ENCODE measurements at places on chromosomes 12 and 14.

GRCh38 chr12:103530307-103531066, 34.7 kb upstream of the C12orf42 start:
- DNase-seq, result no peak

GRCh38 chr14:53295985-53296582, 143.0 kb upstream of the DDHD1 start:
- DNase-seq, result peak; percentile 48

DNA sequence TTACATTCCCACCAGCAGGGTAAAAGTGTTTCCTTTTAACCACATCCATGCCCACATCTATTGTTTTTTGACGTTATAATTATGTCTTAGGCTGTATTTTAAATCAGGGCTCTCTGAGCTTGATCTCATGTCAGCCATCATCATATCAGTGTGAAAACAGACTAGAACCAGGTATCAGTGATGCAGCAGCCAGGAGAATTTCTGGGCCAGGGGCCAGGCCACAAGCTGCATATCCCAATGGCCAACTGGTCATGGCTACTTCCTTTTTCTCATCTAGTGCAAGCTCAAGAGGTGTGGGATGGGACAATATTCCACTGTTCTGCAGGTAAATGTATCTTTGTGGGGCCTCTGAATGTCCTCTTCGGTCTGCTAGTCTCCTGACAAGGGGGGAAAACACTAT, 125.1 kb downstream of the CRADD start:
- DNase-seq, result no peak

DNA sequence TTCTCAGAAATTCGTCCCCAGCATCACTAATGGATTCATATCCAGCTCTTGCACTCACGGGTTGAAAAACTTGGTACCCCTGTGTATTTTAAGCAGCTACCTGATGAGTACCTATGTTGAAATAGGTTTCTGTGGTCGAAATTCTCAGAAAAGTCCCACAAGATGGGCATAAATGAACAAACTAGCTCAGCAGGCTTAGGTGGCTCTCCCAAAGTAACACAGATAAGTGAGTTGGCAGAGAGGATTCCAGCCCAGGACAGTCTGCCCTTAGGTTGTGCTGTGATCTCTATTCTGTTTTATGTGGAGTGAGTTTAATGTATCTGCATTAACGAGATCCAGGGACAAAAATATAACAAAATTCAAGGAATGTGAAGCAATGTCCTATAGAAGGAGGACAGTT, 92.3 kb downstream of the RGS6 start:
- no peak for DNase-seq

DNA sequence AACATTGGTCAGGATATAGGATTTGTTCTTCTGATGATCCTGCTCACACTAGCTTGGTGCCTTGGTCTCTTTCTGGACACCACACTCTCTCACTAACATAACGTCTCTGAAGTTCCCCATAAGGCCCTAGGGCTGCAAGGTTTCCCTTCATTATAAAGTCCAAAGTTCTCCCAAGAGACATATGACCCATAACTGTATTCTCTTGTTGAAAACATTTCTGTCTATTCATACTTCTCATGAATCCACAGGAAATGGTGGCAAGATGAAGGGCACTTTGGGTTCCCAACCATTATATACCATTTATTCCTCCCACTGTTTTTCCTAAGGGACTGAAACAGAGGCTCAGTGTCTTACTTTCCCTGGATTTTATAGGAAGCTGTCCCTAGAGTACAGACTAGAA, 37.1 kb upstream of the KITLG start:
- DNase-seq, result no peak

DNA sequence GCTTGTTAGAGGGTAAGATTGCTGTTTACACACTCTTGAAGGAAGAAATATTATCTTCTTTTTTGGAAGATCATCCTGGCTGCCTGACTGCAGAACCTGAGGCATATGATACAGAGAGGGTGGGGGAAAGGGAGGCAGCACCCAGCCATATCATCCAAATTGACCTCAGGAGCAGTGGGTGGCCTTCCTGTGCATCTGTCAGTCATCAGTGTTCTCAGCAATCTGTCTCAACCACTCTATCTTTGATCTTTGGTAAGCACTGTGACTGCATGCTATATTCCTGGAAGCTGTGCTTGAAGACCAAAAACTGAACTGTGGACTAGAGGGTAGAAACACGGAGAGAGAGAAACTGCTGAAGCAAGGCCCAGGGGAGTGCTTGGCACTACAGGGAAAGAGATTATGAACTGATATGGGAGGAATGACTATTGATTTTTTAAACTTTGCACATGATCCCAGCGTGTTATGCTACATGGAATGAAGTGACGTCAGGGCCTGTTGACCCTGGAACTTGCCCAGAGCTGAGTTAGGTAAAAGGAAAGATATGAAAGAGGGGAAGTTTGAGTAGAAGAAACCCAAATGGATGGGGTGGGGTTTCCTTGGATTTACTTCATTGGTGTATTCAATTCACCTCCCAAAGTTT, 171.5 kb downstream of the ASCL1 start:
- no peak for DNase-seq

DNA sequence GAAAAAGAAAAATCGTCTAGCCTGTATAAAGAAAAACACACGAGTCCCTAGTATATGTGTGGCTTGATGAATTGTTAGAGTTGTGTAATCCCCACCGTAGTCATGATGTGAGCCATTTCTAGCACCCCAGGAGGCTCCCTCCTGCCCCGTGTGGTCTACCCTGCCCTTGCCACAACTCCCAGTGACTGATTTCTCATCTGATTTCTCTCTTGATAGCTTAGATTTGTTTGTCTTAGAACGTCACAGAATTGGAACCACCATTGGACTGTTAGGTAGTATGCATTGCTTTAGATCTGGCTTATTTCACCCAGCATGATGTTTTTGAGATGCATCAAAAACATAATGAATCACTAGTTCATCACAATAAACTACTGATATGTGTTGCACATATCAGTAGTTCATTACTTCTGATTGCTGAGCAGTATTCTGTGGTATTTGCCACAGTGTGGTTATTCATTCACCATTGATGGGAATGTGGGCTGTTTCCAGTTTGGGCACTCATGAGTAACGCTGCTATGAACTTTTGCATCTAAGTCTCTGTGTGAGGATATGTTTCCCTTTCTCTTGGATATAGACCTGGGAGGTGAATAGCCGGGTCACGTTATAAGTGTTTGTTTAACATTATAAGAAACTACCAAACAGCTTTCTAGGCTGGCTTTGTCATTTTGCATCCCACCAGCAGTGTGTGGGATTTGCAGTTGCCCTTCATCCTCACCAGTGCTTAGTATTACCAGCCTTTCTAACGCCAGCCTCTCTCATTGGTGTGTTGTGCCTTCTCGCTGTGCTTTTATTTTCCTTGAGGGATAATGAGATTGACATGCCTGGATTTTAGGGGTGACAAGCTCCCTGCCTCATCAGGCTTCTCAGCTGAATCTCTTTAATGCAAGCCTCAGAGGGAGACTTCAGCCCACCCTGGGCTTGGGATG, 31.9 kb upstream of the NCOR2 start:
- no peak for DNase-seq

GRCh38 chr14:54839701-54840119, 62.9 kb downstream of the GCH1 start:
- DNase-seq, result no peak

DNA sequence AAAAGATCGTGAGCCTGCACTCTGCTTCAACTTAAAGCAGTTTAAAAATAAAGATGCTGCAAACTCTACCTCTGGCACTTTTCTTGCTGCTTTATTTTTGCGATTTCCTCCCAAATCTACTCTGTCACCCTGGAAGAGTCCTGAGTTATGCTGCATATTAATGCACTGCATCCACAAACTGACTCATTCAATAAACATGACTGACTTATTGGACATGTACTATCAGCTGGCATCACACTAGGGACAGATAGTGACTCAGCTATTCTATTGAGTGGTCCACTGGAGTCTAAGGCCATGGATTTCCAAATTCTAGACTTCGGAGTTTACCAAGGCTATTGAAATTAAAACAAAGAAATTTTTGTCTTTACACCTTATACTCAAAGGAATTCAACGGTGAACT, 90.7 kb upstream of the PTPRR start:
- no peak for DNase-seq

GRCh38 chr12:63957496-63957895, 113.0 kb downstream of the SRGAP1 start:
- DNase-seq, result no peak

- peak; percentile 91 for DNase-seq
Observed at GRCh38 chr12:108565976-108566375, 3.6 kb downstream of the ISCU start.

GRCh38 chr12:60012659-60013058, 416.8 kb downstream of the SLC16A7 start:
- no peak for DNase-seq

DNA sequence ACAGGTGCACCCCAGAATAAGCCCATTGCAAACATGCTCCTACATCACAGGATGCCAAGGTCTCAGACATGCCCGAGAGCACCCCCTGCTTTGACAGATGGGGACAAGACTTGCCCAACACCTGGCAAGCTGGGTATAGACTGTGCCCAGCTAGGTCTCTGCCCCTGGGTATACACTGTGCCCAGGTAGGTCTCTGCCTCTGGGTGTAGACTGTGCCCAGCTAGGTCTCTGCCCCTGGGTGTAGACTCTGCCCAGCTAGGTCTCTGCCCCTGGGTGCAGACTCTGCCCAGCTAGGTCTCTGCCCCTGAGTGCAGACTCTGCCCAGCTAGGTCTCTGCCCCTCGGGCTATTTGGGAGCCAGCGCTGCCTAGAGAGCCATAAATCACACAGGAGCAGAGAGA, 85.9 kb downstream of the CCDC88C start:
- no peak for DNase-seq

GRCh38 chr14:60092526-60092920, 800 bp downstream of the PCNX4 start:
- DNase-seq, result peak; percentile 57

DNA sequence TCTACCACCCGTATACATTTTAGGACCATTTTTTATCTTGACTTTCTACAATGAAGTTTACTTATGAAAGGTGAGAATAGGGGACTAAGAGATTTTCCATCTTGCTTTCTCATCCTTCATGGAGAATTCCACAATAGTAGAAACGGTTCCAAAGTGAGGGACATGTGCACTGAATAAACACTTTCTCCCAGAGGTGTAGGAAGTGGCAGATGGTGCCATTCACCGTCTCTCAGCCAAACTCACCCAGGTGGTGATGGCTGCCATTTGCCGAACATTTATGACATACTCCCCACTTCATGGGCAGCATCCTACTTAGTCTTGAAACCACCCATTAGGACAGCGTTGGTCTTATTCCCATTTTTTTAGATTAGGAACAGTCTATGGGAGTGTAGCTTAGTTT, 540.5 kb downstream of the DIO2 start:
- no peak for DNase-seq

GRCh38 chr14:101761881-101762529, 496 bp downstream of the PPP2R5C start:
- DNase-seq, result peak; percentile 61

DNA sequence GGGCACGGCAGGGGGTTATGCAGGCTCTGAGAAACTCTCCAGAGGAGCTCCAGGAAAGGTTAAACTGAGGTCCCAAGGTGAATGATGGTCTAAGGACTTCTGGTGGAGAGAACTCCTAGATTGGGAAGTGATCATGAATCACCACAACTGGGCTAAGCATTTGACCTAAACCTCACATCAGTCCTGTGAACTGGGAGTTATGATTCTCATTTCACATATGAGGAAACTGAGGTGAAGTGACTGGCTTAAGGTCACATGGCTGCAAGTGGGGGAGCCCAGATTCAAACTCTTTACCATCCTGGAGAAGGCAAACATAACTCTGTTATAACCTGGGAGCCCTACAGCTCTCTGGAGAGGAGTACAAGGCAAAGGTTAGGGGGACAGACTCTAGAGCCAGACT, 4.2 kb downstream of the RARG start:
- no peak for DNase-seq

DNA sequence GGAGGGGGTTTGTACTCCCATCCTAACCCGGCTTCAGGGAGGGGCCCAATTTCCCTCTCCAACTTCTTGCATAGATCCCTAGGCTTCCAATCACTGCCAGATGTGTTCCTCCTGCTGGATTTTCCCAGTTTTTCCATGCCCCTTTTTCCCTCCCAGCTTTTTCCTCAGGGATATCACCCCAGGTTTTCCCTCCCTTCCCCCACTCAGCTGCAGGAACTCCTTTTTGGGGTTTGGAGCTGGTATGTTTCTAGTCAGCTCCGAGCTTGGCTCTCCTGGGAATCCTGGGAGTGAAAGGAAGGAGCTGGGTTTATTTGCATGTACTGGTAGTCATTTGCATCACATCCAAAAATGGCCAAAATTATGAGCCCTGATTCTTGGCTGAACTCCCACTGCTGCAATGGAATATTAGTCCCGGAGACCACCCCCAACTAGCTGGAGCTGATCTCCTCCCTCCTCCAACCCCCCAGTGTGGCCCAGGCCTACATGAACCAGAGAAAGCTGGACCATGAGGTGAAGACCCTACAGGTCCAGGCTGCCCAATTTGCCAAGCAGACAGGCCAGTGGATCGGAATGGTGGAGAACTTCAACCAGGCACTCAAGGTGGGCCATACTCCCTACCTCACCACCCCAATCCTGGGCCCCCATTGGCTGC, 1.4 kb upstream of the RDH5 start:
- DNase-seq, result no peak

DNA sequence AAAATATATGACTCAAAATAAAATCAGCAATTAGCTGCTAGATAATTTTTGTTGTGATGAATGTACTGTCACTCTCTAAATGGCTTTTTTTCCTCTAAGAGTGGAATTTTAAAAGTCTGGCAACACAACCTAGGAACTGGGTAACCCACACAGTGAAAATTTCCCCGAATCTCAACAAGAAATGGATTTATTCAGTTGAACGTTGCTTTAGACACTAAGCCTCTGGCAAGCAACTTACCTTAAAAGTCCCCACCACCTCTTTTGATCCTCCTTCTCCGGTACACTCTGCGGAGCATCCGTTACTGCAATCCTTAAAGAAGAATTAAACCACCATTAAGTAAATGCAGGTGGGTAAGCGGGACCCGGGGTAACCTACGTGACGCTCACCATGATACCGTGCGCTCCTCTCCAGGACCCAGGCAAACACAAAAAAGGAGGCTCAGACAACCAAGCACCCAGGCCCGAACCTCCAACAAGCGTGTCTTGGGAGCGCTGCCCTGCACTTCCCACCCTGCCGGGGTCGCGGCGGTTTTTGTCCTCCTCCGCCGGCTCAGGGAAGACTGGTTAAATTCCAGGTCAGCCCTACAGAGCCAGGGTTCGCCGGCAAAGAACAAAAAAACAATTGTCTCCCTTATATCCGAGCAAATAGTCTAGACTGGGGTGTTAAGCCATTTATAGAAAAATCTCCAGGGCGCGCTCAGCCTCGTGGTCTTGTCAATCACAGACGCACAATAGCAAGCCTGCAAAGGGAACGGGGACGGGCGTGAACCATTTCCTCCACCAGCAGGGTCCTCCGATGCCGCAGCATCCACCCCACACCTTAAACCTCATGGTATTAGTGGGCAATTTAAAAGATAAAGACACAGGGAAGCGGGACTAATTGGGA, 47.1 kb downstream of the BCAT1 start:
- no peak for DNase-seq

- no peak for DNase-seq
Observed at GRCh38 chr12:116604178-116604895, 45.2 kb downstream of the MAP1LC3B2 start.

GRCh38 chr14:31785574-31785973, 224.4 kb downstream of the NUBPL start:
- no peak for DNase-seq

All from NAMALWA (cell line).